ENCODE measurements at places on chromosomes 5 and 9. TPM values are rescaled to one million over a fixed set of nuclear protein-coding genes. Genes with fewer than 3 reads are reported as not detected.

The FST gene
- 1.5 TPM for polyA plus RNA-seq

DNA sequence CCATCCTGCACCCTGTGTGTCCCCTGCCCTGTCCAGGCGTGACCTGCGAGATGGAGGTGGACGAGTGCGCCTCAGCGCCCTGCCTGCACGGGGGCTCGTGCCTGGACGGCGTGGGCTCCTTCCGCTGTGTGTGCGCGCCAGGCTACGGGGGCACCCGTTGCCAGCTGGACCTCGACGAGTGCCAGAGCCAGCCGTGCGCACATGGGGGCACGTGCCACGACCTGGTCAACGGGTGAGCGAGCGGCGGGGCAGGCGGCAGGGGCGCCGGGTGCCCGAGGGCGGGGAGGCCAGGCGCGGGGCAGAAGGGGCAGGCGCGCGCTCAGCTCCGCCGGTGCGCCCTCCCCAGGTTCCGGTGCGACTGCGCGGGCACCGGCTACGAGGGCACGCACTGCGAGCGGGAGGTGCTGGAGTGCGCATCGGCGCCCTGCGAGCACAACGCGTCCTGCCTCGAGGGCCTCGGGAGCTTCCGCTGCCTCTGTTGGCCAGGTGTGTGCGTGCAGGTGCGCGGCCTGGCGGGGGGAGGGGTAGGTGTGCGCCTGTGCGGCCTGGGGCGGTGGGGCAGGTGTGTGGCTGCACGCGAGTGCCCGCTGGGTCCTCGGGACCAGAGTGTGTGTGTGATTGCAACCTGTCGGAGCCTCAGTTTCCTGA, 10.0 kb downstream of the CRB2 start:
- DNase-seq = no peak

- DNase-seq = peak; percentile 22
These were observed 40.6 kb upstream of the ZNG1F start for GRCh38 chr9:41229408-41230401.

GRCh38 chr9:130531670-130532069, 47.7 kb upstream of the FUBP3 start:
- DNase-seq = no peak

DNA sequence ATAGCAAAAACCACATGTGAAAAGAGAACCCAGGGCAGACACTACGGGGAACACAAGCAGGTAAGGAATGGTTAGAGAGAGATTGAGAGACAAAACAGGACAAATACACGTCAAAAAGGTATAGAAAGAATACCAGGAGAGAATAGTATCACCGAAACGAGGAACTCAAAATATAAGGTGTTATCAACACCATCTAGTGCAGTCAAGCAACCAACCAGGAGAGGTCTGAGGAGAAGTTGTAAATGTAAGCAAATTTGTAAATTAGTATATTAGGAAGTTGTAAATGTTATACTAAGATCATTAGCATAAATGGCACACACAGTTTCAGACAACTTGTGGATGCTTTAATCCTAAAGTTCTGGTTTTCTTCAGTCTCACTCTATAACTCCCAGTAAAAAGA, 355.5 kb downstream of the EBF1 start:
- no peak for DNase-seq

All from lung (tissue), 17 donors.